ENCODE measurements at places on chromosomes 2 and 18.

- DNase-seq = no peak
These were observed 158.0 kb downstream of the CYP26B1 start for GRCh38 chr2:71989671-71990070.

- no peak for DNase-seq
These were observed 64.9 kb downstream of the EMX1 start for GRCh38 chr2:72982219-72982618.

DNA sequence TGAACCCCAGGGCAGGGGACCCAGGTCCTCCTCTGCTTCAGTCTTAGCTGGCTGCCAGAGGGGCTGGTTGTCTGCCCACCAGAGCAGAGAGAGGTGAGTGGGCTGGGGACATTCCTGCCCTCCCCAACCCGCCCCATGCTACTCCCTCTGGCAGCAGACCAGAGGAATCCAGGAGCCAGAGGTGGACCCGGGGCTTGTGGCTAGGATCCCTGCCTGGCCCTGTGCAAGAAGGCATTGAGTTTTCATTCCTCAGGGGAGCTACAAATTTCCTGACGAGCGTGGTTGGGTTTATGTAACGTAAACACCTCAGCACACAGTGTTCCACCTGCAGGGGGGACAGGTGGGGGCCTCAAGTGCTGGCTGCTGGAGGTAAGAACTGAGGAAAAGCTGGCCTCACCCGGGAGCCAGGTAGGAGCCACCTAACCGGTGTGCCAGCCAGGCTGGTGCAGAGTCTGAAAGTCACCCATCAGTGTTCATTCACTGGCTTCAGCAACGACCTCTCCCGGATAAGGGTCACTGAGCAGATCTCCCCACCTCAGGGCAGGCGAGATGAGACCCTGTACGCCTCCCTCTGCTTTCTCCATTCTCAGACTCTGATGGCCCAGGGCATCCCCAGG is 246.8 kb downstream of the DYSF start:
- no peak for DNase-seq

- peak; percentile 34 for DNase-seq
These were observed 2.6 kb downstream of the BZW1 start for GRCh38 chr2:200814276-200814815.

DNA sequence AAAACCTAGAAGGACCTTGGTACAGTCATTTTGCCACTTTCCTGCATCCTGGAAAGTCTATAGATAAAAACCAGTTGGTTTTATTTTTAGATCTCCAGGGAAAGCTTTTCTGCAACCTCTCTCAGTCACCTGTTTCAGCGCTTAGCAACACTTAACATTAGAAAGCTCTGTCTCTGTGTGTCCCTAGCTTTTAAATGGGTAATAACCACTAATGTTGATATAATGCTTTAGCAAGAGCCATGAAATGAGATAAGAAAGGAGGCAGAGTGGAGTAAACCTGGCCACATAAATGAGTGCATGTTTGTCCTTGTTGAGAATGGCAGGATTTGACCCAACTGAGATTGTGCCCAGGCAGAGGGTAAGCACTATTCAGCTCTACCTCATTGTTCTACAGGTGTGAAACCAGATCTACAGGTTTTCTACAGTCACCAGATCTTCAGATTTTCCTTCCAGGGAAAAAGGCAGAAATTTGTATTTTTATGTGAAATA is 44.8 kb downstream of the MARCHF4 start:
- no peak for DNase-seq

DNA sequence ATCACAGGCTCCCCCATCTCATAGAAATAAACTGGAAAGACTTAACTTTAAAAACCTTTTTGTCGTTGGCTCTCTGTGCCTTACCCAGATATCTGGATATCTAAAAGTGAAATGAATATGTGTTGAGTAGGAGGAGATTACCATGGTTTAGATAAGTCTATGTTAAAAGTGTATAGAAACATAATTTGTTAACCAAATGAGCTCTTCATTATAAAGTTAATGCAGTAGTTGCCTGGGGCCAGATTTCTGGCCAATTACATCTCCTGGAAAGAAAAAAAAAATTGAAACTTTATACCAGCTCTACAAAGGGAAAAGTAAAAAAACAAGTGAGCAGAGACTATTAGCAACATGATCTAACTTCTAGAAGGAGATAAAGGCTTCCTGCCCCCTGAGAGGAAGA is 259.6 kb upstream of the UBE2E3 start:
- DNase-seq = no peak

DNA sequence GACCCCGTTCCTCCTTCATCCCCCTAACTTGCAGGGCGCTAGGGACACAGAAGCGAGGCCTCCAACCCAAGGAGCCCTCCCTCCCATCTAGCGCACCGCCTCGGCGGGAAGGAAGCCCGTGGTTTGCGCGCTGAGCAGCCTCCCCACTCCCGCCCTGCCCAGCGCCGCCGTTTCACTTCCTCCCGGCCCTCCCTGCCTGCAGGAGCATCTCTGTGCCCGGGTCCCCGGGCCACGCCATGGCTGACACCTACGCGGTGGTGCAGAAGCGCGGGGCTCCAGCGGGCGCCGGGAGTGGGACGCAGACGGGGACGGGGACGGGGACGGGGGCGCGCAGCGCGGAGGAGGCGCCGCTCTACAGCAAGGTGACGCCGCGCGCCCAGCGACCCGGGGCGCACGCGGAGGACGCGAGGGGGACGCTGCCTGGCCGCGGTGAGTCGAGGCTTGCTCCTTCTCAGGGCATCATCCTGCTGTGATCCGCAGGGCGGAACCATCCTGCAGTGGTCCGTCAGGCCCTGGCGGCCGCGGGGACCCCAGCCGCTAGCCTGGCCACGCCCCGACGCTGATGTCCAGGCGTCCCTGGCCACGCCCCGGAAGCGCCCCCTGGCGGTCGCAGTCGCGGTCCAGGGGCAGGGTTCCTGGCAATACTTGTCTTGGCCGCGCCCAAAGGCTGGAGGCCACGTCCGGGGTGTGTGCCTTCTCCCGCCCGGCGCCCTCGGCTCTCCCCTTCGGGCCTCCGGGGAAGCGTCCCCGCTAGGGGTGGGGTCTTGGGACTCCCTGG is 16.4 kb downstream of the PTPN18 start:
- peak; percentile 72 for DNase-seq

DNA sequence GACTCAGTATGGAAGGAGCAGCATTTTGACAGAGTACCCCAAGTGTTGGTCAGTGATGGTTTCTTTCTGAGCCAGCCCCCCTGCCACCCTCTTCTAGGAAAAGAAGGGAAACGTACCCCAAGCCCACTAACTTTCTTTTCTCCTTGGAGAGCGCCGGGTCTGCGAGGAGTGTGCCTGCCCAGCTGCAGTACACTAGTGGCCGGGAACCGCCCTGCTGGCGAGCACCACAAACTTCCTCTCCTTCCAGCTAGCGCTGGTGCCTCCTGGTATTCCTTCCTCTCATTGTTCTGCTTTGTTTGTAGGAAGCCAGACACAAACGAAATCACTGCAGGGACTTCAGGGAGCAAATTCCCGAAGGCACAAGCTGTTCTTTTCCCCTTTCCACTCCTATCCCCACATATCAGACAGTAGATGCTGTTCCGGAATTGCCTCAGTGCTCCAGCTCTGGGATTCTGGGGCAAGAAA is 1.8 kb downstream of the CCDC85A start:
- DNase-seq = no peak

DNA sequence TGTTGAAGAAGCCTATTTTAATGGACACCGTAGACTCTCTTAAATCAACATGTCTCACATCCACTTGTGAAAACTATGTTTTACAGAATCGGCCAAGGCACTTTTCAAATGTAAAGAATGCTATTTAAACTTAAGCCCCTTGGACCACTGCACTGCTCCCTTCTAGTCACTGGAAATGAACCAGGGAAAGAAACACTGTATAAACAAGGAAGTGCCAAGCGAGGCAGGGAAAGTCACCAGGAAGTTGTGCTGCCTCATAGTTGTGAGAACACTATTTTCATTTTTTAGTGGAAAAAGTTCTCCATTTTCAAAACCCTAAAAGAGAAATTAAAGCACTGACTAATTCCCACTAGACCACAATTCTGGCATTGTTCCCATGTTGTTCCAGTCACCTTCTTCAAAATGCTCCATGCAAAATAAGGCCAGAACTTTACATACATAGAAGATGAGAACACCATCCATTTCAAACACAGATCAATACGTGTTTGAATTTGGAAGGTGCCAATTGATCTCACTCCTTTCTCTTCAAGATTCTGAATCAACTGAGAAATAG is 13.5 kb downstream of the CCDC141 start:
- DNase-seq = no peak

DNA sequence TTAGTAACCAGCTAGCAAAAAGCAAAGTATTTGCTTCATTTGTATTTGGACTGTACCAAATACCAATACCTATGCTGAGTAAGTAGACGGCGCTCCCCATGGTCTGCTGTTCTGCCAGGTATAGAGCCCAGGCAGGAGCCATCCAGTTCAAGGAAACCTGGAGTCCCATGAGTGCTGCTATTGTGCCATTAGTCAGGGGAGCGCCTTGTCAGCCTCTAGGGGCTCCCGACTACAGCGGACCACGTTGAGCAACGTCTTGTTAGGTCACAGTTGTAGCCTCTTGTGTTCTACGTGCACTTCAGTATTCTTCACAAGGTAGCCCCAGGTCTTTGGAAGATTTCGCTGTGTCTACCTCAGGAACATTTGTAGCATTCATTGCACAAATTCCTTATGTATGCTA is 21.6 kb upstream of the SLC9A2 start:
- DNase-seq = no peak

DNA sequence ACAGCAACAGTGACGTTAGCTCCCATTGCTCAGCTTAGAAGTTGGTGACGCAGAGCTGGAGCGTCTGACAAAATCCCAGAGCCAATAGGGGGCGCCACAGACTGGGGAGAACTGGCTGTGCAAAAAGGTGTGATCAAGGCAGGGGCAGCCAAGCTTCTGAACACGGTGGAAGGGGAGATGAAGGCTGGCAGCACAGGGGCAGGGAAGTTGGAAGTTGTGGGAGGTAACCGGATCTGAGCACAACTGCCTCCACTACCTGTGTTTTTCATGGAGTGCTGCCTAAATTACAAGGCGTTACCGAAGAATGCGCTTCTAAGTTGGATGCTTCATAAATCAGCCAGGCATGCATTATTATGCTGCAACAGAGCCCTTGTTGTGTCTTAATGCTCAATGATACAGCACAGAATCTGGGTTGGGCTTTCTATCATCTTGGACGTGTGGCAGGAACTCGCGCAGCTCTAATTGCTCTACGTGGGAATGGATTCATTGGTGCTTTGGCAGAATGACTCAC is 370.0 kb downstream of the SLC4A3 start:
- DNase-seq = no peak

DNA sequence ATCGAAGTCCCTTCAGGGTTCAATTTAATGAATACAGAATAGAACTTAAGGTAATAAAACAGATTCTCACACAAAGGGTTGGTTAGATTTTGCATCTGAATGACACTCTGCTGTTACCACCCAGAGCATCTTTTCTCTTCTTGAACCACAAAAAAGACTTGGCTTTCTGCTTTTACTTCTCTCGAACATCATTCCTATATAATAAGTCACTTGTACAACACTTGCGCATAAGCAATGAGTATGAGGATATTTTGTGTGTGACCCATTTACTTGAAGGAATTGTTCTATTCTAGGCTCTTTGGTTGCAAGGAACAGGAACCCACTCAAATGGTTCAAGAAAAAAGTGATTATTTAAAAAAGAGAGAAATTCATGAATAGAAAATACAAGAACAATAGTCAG is 126.2 kb downstream of the NUP35 start:
- no peak for DNase-seq

DNA sequence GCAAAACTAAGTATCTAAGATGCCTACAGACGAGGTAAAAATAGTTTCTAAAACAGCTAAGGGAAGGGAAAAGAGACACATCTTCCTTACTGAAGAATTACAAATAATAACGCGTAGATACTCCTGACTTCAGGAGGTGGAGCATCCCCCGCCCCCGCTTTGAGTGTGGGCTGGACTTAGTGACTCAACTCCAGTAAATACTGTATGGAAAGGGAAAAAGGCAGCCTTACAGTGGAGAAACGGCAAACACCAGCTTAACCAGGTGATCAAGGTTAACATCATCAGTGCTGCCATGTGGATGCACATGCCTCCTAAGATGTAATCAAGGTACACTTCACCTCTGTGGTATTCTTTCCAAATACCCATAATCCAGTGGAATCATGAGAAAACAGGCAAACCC is 47.9 kb downstream of the HADHB start:
- DNase-seq = no peak

DNA sequence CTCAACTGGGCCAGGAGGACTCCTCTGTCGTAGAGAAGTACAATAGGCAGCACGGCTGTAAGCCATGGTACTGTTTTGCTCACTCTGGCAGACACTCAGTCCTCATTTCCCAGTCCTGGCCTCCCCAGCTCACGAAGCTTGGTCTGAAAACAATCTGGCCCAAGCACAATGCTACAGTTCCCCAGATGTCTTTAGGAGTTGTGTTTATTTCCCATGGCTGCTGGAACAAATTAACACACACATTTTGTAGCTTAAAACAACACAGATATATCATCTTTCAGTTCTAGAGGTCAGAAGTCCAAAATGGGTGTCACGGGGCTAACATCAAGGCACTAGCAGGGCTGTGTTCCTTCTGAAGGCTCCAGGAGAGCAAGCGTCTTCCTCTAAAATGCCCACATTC is 13.0 kb downstream of the FABP1 start:
- no peak for DNase-seq

DNA sequence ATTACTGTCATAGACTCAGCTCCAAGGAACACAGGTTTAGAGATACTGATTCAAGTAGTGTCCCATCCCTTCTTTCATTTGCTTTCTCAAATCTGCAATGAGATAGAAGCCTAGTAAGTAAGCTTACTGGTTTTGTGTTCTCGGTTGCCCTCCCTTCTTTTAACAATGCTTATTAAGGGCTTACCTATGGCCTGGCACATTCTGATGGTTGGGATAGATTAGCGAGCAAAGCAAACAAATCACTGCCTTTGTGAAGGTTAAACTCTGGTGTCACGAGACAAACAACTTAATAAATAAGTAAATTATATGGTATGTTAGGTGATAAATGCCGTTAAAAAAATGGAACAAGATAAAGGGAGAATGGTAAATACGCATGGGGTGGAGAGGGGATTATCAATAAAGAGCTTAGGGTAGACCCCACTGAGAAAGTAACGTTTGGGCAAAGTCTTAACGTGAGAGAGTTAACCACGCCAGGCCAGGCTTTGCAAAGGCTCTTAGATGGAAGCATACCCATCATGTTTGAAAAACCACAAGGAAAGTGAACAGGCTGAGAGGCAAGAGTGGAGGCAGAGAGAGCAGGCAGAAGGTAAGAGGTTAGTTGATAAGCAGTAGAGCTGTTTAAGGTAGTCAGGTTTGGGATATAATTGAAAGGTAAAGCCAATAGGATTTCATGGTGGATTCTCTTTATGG is 31.0 kb downstream of the EIF2AK3 start:
- DNase-seq = no peak

GRCh38 chr2:10817413-10817812 is 4.8 kb upstream of the PDIA6 start:
- DNase-seq = no peak

- DNase-seq = no peak
These were observed 19.9 kb downstream of the MBOAT2 start for GRCh38 chr2:8983571-8983970.

- no peak for DNase-seq
These were observed 96.2 kb upstream of the CTAGE1 start for GRCh38 chr18:22513721-22514481.

DNA sequence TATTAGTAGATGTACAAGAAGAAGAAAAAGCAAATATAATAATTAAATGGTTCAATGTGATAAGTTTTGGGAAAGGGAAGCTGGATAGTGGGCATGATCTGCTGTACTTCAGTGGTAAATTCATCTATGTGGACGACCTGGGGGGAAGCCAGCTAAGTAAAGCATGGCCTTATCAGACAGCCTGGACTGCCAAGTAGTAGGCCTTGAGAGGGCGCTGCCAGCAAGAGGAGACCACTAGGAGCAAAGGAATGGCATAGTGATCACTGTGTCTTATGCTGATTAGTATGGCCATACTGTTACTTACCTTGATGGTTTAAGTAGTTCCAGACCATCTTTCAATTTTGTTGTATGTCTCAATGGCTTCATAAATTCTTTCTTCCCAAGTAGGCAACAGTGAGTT is 287.6 kb downstream of the SETBP1 start:
- DNase-seq = no peak

All from CD4-positive, alpha-beta T cell treated with Interleukin-17A for 1 hour (primary cell).